ENCODE measurements at places on chromosomes 12 and 14. TPM values are rescaled to one million over a fixed set of nuclear protein-coding genes. Genes with fewer than 3 reads are reported as not detected.

The GPR33 gene
- not detected for polyA plus RNA-seq

The CACNA1C gene
- polyA plus RNA-seq, result not detected

The KCNK10 gene
- polyA plus RNA-seq, result not detected

The KCNA5 gene
- not detected for polyA plus RNA-seq

The SAMD4A gene
- polyA plus RNA-seq, result 1.3 TPM

The AMN gene
- polyA plus RNA-seq, result 1.8 TPM

The CHFR gene
- polyA plus RNA-seq, result 15.3 TPM

The ART4 gene
- polyA plus RNA-seq, result not detected

The PAN2 gene
- polyA plus RNA-seq, result 13.7 TPM

The CLEC4A gene
- 43.1 TPM for polyA plus RNA-seq

The KCNA1 gene
- not detected for polyA plus RNA-seq

Measured in naive B cell (primary cell).